ENCODE measurements at places on chromosomes 6 and 20. TPM values are rescaled to one million over a fixed set of nuclear protein-coding genes. Genes with fewer than 3 reads are reported as not detected.

MRAP2 gene
- 6.3 TPM for total RNA-seq

CD109 gene
- 18.0 TPM for total RNA-seq

PLAGL1 gene
- total RNA-seq: 12.6 TPM

CALHM6 gene
- 0.23 TPM for total RNA-seq

SLC17A2 gene
- total RNA-seq: not detected

HTR1E gene
- total RNA-seq: not detected

NKAPL gene
- 1.4 TPM for total RNA-seq

TMEM200A gene
- total RNA-seq: 71.4 TPM

ACOT8 gene
- total RNA-seq: 33.2 TPM

CLDN20 gene
- not detected for total RNA-seq

KIFC1 gene
- total RNA-seq: 0.35 TPM

DNAH8 gene
- not detected for total RNA-seq

NCOA6 gene
- 2.9 TPM for total RNA-seq

SNAP25 gene
- not detected for total RNA-seq

KIF6 gene
- 1.3 TPM for total RNA-seq

KIAA1755 gene
- 0.59 TPM for total RNA-seq

OR12D3 gene
- total RNA-seq: not detected

BEND3 gene
- total RNA-seq: 1.4 TPM

BMP2 gene
- total RNA-seq: 3.8 TPM

PRRT1 gene
- total RNA-seq: 0.12 TPM

SUPT3H gene
- 7.7 TPM for total RNA-seq

MPIG6B gene
- total RNA-seq: not detected

LPA gene
- not detected for total RNA-seq

PRPH2 gene
- 2.2 TPM for total RNA-seq

ZC2HC1B gene
- total RNA-seq: not detected

THEMIS gene
- total RNA-seq: not detected

OR2B6 gene
- total RNA-seq: not detected

LINC00237 gene
- not detected for total RNA-seq

C6orf132 gene
- total RNA-seq: 0.75 TPM

GSTA3 gene
- not detected for total RNA-seq

HUS1B gene
- 0.68 TPM for total RNA-seq

PLEKHG1 gene
- 4.5 TPM for total RNA-seq

COL9A1 gene
- not detected for total RNA-seq

USP49 gene
- total RNA-seq: 1.8 TPM

FAM217A gene
- total RNA-seq: not detected

COL21A1 gene
- 0.53 TPM for total RNA-seq

HCRTR2 gene
- total RNA-seq: not detected

TUBB2B gene
- total RNA-seq: 4.1 TPM
